ENCODE measurements at places on chromosomes 6 and 20.

- DNase-seq, result no peak
Measured at GRCh38 chr20:48192109-48192508, 406.8 kb upstream of the SULF2 start.

DNA sequence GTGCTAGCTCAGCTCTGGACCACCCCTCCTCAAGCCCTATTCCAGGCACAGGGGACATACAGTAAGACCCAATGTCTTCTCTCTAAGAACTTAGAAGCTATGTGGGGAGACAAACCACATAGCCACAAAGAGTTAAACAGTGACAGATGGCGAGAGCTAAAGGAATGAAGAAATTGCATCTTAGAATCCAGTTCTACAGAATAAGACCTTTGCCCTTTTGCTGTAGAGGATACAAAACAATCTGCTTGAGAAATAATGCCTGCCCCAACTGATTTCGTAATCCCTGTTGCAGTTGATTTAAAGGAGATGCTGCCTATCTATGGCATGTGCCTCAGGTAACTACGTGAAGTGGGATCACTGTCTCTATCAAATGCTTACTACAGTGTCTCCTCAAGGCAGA lies 31.2 kb downstream of the TNFRSF21 start:
- DNase-seq, result no peak

- no peak for DNase-seq
Measured at GRCh38 chr20:21353236-21353635, 44.1 kb downstream of the NKX2-4 start.

DNA sequence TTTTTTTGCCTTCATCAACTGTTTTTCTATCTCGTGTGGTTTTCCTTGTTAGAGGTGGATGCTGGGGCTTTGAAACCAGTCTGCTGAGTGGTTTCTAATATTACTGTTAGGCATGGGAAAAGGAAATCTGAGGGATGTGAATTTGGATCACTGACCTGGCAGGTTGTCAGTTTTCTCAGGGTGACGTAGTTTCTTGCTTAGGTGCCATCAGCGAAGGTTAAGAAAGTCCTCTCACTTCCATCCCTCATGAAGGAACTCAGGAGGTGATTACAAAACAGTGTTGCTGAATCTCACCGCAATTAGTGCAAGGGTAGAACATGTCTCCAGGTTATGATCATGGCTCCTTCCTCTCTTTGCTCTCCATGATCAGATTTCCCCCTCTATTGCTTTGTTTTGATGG lies 135.9 kb downstream of the SOX4 start:
- DNase-seq, result no peak

- no peak for DNase-seq
Measured at GRCh38 chr6:42108071-42108470, 34.3 kb downstream of the C6orf132 start.

- DNase-seq, result no peak
Measured at GRCh38 chr20:54598352-54598751, 123.0 kb downstream of the DOK5 start.

- peak; percentile 39 for DNase-seq
Measured at GRCh38 chr6:47631269-47631772, 67.1 kb upstream of the ADGRF4 start.

- DNase-seq, result no peak
Measured at GRCh38 chr20:20038586-20038985, 13.7 kb downstream of the CRNKL1 start.

GRCh38 chr20:12177657-12178293 lies 260.1 kb downstream of the BTBD3 start:
- DNase-seq, result no peak

- DNase-seq, result no peak
Measured at GRCh38 chr6:33424855-33425667, 5.2 kb downstream of the SYNGAP1 start.

GRCh38 chr20:4102381-4102780 lies 87.0 kb upstream of the RNF24 start:
- no peak for DNase-seq

- no peak for DNase-seq
Measured at GRCh38 chr20:61125546-61126180, 126.4 kb upstream of the CDH4 start.

DNA sequence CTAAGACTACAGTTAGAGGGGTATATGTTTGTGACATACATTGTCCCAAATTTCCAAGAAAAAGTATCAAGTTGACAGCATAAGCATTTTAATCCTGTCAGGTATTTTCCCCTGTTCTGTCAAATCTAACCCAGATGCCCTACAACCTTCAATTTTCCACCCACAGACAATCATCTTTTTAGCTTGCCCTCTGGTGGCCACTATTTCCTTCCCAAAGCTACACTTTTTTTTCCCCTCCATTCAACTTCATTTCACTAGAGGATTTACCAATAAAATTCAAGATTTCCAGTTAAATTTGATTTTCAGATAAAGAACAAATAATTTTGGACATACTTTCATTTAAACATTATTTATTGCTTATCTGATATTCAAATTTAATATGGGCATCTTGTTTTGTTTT lies 286.6 kb downstream of the TENT5A start:
- DNase-seq, result no peak
